ENCODE measurements at places on chromosomes 16 and 17. TPM values are rescaled to one million over a fixed set of nuclear protein-coding genes. Genes with fewer than 3 reads are reported as not detected.

ZNF597 gene
- total RNA-seq = 1.0 TPM

C1QTNF8 gene
- not detected for total RNA-seq

TBC1D3D gene
- not detected for total RNA-seq

CDRT15L2 gene
- total RNA-seq = not detected

ITPRIPL2 gene
- 18.2 TPM for total RNA-seq

SLC6A2 gene
- not detected for total RNA-seq

KRT15 gene
- total RNA-seq = 15.6 TPM

CLEC3A gene
- not detected for total RNA-seq

OTOA gene
- not detected for total RNA-seq

MT1F gene
- 15.3 TPM for total RNA-seq

SYCE1L gene
- 10.7 TPM for total RNA-seq

EFTUD2 gene
- 129 TPM for total RNA-seq

SP6 gene
- total RNA-seq = 1.8 TPM

CCL22 gene
- not detected for total RNA-seq

DNA sequence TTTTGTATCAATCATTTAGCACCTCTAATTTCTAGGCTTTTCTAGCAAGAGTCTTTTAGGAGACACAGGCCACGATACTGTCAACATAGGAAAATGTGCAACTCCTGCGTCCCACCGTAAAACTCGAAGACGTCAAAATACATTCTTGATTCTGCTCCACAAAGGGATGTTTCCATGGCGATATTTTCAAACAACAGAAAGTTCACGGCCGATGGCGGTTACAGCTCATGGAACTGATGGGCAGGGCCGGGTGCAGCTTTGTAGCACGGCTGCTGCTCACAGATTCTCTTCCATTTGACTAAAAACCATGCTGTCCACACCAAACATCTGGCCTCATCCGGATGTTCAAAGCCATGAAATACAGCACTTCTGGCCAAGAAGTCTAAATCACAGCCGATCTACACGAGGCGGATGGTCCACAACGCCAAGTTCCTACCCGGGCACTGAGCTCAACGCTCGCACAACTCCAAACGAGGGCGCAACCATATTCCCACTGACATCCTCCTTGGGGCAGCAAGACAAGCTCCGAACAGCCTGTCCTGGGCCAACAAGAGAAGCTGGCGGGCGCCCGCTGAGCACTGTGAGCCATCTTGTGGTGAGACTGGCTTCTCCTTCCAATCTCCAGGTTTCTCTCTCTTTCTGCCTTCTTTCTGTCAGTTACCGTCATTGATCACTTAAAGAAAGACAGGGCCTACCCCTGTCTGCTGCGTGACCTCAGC, 79.8 kb downstream of the ZNF778 start:
- DNase-seq = no peak

- DNase-seq = no peak
These were observed 308.3 kb upstream of the CDH5 start for GRCh38 chr16:66058172-66058691.

- DNase-seq = no peak
These were observed 4.1 kb downstream of the PECAM1 start for GRCh38 chr17:64386412-64387144.

DNA sequence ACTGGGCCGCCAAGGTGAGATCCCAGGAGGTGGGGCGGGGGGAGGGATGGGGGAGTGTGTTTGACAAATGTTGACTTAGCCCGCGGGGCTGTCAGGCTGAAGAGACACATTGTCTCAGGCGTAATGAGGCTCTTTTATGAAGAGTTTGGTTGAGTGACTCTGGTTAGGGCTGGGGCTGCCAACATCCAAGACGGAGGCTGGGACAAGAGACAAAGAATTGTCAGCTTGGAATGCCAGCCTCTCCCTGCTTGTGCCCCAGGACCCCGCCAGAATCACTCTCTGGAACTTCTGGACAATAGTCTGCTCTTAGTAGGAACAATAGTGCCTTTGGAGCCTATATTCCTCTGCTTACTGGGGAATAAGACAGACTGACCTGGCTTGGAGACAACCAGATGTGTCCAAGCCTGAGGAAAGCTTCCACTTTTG, 24.0 kb downstream of the PCTP start:
- DNase-seq = no peak

DNA sequence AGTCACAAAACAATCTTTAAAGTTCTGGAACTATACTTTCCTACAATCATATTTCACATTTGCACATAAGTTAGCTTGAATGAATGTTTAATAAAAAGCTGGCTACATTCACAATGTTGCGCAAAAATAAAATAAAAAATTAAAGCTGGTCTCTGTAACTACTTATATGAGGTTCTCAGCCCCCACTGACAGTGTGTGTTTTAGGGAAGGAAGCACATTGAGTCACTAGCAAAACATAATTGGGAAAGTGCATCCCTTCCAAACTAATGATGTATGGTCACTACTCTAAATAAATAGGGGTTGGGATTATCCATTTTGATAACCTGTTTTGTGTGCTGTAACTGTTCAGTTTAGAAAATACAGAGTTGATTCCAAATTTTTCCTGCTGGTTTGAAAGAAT, 251.9 kb downstream of the IRX3 start:
- DNase-seq = no peak

DNA sequence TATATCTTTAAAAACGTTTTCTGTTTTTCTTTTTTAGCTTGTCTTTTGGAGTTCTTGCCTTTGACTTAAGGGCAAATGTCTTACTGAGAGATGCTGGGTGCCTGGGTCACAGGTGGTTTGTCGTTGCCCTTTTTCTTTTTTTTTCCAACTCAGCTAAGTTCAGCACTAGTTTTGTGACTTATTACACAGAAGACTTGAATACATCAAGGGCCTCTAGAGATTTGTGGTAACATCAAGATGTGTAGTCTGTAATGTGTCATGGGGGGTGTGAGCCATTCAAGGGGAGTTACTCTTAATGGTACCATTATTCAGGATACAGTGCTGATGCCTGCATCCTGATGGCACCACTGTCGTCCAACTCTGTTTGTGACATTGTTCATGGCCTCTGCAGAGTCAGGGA, 95.1 kb downstream of the PRKCA start:
- DNase-seq = no peak

- no peak for DNase-seq
These were observed 30.5 kb downstream of the BAIAP2 start for GRCh38 chr17:81065500-81065899.

GRCh38 chr17:9987779-9988585, 82.9 kb upstream of the RCVRN start:
- DNase-seq = no peak

GRCh38 chr17:61627658-61628057, 36.6 kb upstream of the NACA2 start:
- no peak for DNase-seq

DNA sequence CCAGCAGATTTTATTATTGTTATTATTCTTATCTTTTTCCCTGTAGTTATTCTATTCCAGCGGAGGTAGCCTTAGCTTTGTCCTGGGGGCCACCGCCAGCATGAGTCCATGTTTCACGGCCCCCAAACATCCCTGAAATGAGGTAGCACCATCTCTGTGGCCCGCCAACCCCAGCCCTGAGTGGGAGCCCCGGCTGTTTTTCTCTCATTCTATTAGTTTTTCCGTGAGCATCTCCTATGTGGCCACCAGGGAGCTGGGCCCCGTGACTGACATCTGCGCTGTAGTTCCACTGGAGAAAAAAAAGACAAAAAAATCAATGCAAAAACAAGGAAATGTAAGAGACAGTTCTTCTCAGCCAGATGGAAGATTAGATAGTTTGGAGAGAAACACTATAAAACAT, 43.5 kb upstream of the IL34 start:
- DNase-seq = no peak

DNA sequence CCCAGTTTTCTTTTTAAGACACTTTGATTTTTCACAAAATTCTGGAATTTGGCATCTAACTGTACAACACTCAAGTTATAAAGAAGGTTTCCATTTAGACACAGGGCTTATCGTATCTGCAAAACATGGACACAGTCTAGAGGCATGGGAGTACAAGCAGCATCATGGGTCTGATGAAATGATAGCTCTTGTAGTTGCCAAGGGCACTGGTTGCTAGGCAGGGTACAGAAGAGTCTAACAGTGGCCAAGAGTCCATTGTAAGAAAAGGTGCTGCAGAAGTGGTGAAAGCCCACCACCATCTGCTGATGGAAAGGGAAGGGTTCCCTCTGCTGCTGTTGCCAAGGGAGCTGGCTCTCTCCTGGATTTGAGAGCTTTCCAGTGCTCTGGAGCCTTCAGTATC, 20.8 kb downstream of the MYOCD start:
- no peak for DNase-seq

DNA sequence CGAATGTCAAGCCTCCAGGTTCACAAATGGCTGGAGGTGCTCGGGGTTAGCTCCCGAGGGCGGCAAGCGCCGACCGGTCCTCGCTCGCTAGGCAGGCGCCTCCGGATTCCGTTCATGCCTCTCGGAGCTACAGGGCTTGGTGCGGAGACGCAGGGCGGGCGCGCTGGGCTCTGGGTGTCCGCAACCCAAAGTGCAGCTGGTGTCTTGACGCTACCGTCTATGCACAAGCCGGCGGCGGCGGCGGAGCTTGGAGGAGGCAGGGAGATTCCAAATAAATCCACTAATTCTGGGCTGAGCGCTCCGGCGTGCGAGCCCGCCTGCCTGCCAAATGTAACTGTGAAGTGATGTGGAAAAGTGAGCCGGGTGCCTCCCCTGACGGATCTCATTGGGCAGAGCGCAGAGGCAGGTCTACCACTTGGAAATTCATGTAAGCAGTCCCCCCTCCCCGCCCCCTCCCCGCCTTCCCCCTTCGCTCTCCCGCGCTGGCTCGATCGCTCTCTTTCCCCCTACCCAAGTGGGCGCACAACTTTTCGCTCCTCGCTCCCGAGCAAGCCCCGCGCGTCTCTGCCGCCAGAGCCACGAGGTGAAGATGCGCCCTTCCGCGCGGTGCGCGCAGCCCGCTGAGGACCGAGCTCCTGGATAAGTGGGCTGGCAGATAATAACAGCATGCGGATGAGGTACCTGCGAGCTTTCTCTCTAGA, at the start of gene CDH8:
TSS of gene CDH8 (minus strand) at position 338 of the 701 bp plus-strand sequence. CDS start 15,035 bp downstream, outside the sequence.
- DNase-seq = no peak

DNA sequence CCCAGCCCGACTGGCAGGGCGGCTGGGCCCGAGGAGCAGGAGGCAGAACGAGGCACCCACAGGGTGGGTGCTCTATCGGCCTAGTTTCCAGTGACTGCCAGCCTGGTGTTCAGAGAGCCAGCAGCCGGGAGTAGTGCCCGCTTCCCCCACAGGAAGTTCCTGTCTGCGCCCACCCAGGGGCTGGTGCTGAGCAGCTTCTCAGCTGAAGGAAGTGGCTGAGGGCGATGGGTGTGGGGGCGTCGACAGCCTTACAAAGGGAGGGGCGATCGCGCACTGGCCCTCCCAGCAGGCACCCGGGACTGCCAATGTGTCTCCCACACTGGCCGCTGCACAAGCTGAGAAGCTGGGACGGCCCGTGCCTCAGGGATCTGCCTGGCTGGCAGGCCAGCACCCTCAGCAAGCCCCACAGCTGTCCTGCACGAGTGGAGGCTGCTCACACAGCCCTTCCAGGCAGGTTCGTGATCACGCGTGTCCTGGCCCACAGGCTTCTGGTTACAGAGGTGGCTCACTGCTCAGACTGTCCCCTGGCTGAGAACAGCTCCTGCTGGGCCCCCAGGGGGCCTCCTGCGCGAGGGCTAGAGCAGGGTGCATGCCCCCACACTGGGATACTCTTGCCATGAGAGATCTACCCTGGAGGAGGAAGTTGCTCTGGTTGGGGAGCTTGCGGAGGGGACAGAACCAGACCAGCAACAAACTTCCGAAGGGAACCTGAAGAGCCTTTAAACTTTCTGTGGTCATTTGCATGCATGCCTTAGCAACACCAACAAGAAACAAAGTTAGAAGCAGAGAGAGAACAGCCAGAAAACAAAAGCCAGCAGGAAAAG, 2.5 kb downstream of the RNF166 start:
- DNase-seq = no peak

- no peak for DNase-seq
These were observed 10.1 kb downstream of the IRF8 start for GRCh38 chr16:85908889-85909589.

DNA sequence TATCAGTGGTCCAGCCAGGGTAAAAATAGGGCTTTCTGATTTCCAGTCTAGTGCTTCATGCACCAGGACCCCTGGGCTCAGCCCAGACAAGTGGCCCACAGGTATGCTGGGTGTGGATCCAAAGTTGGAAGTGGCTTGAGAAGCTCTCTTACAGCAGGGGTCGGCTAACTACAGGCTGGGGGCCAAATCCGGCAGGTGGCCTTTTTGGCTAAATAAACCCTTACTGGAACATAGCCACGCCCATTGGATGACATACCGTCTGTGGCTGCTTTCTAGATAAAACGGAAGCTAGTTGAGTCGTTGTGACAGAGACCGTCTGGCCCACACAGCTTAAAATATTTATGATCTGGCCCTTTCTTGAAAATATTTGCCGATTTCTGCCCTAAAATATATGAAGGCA, 119.0 kb upstream of the CDC42EP4 start:
- no peak for DNase-seq

- DNase-seq = no peak
These were observed 1.4 kb upstream of the AOC3 start for GRCh38 chr17:42849451-42850181.

- no peak for DNase-seq
These were observed 226.7 kb upstream of the CDH13 start for GRCh38 chr16:82400046-82400445.

DNA sequence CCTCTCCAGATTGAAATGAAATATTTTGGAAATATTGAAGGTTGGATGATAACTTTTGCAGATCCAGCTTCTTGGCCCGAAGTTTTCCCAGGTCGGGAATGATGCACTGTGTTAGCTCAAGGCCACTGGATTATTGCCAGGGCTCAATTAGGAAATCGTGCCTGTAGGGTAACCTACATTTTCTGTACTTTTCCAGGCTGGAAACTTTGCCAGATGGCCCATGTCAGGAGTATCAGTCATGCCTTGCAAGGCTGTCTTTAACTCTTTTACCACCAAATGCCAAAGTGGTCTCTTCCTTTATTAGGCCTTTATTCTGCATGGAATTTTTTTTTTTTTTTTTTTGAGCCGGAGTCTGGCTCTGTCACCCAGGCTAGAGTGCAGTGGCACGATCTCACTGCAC, 8.9 kb upstream of the SEC14L1 start:
- no peak for DNase-seq

- no peak for DNase-seq
These were observed 265.1 kb downstream of the PRKCA start for GRCh38 chr17:66567234-66568170.
